ENCODE measurements at places on chromosomes 3 and 15.

GRCh38 chr3:69204315-69204957 is 82.0 kb upstream of the LMOD3 start:
- DNase-seq, result no peak

- DNase-seq, result no peak
These were observed 70.9 kb upstream of the TGFBR2 start for GRCh38 chr3:30535525-30535924.

GRCh38 chr3:9901967-9902366 is 681 bp upstream of the IL17RE start:
- no peak for DNase-seq

DNA sequence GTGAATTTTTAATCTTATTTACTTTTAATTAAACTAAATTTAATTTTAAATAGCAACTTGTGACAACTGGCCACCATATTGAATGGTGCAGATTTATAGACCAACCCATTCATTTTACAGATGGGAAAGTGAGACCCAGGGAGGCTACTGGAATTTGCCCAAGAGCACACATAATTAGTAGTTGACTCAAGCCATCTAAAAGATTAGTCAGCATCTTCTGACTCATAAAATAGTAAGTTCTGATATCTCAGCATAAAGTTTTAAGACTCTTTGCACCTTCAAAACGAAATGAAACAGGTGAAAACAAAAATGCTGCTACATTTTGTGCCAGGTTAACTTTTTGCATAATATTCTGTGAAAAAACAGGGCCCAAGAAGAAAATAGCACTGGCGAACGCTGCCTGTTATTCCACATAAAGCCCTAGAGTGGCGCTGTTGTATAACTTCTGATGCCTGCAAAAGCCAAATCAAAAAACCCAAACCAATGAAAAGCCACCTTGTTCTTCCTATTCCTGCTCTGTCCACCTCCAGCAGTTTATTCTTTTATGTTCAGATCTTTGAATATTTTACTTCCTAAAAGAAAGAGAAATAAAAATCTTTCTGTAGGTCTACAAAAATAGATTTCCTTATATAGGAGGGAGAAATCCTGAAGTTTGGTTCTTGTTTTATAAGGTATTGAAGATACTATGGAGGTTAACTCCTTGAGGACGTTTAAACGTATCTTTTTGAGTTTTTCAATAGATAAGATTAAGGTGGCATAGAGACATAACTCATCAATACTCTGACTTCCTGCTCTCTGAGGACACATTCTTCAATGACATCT is 62.8 kb downstream of the OTOL1 start:
- DNase-seq, result no peak

GRCh38 chr3:45240292-45240691 is 14.2 kb upstream of the TMEM158 start:
- DNase-seq, result no peak

- DNase-seq, result peak; percentile 74
These were observed 42.9 kb downstream of the TBC1D2B start for GRCh38 chr15:78034495-78035191.

DNA sequence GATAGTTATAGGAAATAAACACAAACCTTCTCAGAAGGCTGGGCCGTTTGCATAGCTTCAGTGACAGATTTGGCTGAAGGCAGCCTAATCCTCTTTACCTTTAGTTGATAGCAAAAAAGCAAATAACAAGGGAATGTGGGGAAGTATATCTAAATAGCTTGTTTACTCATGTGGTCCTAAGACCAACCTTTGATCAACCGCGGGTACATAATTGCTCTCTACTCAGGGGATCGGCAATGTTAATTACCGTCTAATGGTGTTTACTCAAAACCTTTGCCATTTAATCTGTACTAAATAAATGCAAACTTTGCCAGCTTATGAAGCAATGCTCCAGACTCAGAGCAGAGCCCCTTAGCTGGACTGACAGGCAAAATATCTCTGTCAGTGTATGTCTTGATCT is 51.6 kb downstream of the EIF3J start:
- no peak for DNase-seq

DNA sequence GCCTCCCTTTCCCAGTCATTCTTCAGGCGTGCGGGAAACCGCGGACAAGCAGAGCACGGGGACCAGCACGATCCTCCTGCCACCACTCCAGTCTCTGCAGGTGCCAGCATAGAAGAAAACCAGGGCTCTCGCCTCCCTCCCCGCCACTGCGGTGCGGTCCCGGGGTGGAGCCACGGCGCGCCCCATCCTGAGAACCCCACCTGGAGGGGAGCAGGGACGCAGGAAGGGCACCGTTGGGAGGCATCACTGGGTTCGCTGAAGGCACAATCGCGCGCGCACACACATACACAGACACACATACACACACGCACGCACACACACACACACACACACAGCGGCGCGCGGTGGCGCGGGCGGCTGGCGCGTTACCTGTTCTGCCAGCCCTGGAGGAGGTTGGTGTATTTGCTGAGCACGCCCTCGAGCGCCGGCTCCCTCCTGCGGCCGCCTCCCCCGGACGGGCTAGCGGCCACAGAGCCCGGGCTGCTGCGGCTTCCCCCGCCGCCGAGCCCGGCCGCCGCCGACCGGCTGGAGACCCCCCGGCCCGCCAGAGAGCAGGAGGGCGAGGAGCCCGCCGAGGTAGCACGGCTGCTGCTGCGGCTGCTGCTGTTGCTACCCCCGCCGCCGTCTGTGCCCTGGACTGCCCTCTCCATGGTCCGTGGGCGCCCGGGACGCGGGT is 394 bp downstream of the OSBPL10 start:
- peak; percentile 26 for DNase-seq

GRCh38 chr15:90979582-90979981 is 14.8 kb downstream of the PRC1 start:
- no peak for DNase-seq

DNA sequence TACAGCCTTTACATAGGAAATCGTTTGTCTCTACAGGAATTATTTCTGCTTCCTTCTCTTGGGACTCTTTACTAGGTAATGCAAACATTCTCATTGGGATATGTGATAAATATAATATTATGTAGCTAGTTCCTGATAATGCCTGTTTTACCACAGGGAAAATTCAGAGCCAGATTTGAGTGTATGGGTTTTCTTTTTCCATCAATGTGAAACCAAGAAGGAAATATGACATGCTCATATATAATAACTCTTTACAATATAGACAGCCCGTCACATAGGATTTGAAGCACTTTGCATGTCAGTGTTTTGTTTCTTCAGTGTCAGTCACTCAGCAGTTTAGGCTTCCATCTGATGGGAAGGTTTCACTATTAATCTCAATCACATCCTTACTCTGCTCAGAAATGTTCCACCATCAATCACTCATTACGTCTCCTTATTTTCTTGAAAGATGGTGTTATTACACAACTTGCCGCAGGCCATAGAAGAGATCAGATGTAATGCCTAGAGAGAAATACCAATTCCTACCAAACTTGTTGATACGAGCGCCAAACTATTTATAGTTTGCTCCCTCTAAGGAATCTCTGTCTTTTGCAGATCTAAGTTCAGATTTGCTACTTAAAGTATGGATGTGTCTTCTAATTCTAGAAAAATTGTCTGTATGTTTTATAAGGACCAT is 314.8 kb downstream of the DIPK2A start:
- DNase-seq, result no peak

GRCh38 chr15:86433983-86434382 is 354.3 kb downstream of the AGBL1 start:
- no peak for DNase-seq
